ENCODE measurements at places on chromosomes 2 and 18.

DNA sequence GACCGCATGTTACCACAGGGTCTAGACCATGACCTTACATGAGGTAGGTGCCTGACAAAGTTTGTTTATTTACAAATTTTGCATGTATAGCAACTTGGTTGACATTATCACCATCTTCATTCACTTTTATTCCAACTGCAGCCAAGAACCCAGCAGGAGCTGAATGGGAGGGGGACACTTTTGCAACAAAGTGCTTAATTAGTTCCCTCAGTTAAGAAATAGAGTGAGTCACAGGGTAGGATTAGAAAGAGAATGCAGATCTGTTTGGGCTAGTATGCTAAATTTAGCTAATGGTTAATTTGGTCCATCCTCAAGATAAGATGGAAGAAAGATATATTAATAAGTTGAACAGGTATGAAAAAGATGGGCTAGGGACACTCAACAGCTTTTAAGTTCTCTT is 678.9 kb downstream of the ARHGAP15 start:
- no peak for DNase-seq

- DNase-seq, result no peak
Observed at GRCh38 chr2:225056330-225057073, 14.2 kb upstream of the DOCK10 start.

GRCh38 chr18:44507729-44508325 is 172.9 kb upstream of the SETBP1 start:
- peak; percentile 97 for DNase-seq

- DNase-seq, result no peak
Observed at GRCh38 chr2:55721596-55722215, 28.1 kb upstream of the PNPT1 start.

GRCh38 chr2:99389371-99389770 is 52.2 kb downstream of the EIF5B start:
- no peak for DNase-seq

GRCh38 chr2:230940471-230940815 is 15.4 kb upstream of the GPR55 start:
- DNase-seq, result no peak

DNA sequence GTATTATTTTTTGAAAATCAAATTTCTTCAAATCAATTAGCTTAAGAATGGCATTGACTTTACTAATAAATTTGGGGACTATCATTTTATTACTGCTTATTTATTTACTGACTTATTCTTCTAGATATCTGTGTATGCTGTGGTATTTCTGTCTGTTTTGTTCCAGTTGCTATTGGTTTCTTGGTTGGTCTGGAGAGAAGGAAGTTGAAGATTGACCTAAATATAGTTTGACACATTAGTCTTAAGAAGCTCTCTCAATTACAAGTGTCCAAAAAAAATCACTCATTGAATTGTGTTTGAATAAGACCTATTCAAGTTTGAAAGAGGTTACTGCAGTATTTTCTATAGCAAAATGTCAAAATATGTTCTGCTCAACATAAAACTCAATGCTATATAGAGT is 153.3 kb upstream of the KYNU start:
- no peak for DNase-seq

DNA sequence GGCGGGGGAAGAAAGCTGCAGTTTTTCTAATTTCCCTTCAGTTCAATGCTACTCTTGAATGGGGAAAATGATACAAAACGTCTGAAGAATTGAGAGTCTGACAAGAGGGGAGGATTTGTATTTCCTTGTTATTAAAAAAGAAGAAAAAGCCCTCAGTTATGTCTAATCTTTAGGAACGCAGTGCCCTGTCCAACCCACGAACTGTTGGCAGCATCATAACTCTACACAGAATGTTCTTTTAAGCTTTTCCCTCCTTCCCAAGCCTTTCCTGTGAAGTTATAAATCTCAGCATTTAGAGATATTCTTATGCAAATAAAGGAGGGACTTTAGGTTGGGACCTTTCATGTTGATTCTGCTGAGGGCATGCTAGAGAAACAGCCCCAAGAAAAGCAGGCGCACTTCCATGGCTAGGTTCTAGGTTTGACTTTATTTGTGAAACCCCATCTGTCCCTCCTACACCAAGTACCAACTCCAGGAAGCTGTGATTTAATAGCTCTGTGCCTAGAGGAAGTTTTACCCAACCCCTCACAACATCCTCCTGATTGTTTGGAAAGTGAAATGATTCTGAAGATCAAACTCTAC is 288.6 kb downstream of the SETBP1 start:
- no peak for DNase-seq

DNA sequence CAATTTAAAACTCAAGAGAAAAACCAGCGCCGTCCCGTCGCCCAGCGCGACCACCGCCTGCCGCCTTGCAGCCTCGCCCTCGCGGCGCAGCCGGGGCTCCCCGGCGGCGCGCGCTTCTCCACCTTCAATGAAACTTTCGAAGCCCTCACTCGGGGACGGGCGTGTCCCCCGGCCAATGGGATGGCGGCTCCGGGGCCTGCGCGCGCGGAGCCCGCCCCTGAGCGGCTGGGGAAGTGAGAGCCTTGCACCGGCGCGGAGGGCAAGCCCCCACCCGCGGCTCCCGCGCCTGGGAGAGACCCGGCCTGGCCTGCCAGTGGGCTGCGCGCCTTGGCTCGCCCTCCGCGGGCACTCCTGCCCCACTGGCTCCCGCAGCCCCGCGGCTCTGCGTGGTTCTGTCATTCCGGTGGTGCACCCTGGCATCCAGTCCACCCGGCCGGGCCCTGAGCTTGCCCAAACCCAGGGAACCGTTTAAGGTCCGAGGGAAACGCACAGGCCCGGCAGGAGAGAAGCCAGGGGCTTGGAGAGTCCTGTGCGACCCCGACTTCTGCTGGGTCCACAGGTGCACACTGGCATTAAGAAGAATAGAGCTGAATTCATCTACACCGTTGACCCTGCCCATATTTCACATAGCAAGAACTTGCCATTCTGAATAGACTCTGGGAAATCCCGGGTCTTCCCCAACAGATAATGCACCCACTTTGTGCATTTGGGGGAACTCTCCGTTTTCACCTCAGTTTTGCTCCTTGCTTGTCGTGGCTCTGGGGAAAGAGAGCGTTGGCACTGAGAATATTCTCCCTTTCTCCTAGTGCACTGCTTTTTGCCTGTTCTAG is at the start of gene PIEZO2:
Gene PIEZO2 (minus strand): TSS at position 129 of the 830 bp plus-strand sequence. CDS start 981 bp downstream, outside the sequence.
- peak; percentile 61 for DNase-seq

- no peak for DNase-seq
Observed at GRCh38 chr2:43872151-43872550, 33.4 kb downstream of the ABCG8 start.

DNA sequence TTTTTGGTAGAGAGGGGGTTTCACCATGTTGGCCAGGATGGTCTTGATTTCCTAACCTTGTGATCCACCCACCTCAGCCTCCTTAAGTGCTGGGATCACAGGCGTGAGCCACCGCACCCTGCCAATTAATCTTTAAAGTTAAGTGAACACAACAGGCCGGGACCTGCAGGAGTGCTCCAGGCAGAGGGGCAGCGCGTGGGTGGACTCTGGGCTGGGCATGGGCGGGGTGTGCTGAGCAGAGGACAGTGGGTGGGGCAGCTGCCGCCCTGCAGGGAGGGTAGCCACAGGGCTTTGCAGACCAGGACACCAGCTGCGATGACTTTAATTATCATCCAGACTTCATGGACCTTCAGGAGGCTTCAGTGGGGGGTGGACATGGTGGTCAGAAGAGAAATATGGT is 8.8 kb upstream of the GPR148 start:
- DNase-seq, result no peak

- DNase-seq, result no peak
Observed at GRCh38 chr18:37107748-37108522, 279.0 kb downstream of the KIAA1328 start.

- DNase-seq, result no peak
Observed at GRCh38 chr18:48950536-48951447, at the start of gene SMAD7. Gene SMAD7, minus strand, starts transcription at chr18:48950965. Its CDS starts 541 bp downstream, at chr18:48950424.
